Stimulated activated CD8-positive, alpha-beta memory T cell treated with anti-CD3 and anti-CD28 coated beads, Interleukin-4, amount 100 ng/mL, for 4 hours (primary cell): ENCODE measurements at places on chromosomes 3 and 15.

GRCh38 chr15:26126070-26126469 lies 262.9 kb upstream of the ATP10A start:
- no peak for DNase-seq

GRCh38 chr3:72152551-72153476 lies 367.9 kb upstream of the PROK2 start:
- no peak for DNase-seq

DNA sequence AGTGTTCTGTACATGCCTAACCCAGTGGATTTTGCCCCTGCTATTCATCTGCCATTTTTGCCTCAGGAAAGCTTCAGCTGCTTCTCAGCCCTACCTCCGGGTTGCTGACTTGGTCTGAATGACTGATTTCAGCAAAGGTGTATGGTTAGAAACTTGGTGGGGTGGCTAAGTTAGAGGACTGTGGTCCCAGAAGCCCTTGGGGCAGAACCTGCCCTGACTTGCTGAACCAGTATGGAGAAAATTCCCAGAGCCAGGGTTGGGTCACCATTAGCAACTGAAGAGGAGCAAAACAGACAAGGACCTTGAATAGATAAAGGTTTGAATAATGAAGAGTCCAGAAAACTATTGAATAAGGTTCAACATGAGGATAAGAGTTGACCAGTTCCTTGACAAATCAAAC lies 6.1 kb upstream of the WWTR1 start:
- DNase-seq: no peak

DNA sequence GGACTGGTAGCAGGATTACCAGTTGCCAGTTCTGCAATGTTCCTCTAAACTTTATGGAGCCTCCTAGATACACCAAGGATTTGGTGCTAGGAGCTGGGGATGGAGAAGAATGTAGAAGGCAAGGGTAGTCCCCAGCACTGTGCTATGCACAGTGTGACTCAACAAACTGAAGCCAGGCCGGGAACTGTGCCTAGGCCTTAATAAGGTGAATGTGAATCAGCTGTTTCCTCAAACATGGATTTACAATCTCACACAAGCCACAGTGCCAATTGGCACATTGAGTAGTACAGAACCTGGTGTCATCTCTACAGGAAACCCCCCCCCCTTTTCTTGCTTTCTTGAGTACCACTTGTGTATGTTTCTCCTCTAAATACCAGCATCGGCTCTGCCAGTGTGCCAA lies 32.5 kb downstream of the MRPS25 start:
- no peak for DNase-seq

DNA sequence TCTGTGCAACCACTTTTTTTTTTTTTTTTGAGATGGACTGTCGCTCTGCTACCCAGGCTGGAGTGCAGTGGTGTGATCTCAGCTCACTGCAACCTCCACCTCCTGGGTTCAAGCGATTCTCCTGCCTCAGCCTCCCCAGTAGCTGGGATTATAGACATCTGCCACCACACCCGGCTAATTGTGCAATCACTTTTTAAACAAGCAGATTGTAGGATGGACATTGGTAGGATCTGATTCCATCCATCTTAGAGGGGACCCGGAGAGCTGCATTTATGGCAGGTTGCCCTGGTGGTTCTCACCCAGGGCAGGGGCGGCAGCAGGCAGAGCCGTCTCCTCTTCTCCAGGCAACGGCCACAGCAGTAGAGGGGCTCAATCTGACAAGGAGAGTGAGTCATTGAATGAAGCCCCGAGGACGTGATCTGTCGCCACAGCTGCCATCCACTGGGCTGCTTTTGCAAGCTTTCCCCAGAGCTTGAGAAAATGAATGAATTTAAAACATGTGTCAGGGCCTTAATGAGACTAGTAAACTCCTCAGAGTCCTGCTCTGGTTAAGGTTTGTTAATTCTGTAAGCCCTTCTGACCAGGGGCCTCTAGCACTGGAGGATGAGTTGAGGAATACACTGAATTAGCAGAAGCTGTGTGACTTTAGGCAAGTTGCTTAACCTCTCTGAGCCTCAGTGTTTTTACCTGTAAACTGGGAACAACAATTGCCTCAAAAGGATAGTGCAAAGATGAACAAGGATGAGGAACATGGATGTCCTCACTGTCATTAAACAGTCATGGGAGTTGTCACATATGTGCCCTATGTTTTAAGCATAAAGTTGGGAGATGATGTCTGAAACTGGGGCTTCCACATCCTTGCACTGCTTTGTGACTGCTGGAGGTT lies 129.1 kb downstream of the ASB7 start:
- no peak for DNase-seq

GRCh38 chr15:58346361-58346760 lies 85.4 kb upstream of the LIPC start:
- no peak for DNase-seq

- DNase-seq: no peak
Measured at GRCh38 chr15:92614301-92614700, 41.3 kb downstream of the FAM174B start.

DNA sequence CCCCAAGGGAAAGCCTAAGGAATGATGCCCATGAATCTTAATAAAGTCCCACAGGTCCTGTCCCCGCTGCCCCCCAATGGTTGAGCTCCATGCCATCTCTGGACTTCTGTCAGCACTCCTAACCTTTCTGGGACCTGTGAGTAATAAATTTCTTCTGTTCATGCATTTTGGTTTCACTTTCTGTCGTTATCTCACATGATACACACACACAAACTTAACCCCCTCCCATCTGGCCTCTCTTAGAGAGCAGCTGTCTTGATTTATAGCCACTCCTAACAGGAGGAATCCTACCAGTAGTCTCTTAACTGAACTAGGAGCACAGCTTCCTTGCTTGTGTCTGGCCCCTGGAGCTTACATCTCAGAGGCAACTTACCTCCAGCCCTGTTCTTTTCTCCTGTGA lies 82.7 kb upstream of the SELENOK start:
- no peak for DNase-seq

- DNase-seq: no peak
Measured at GRCh38 chr3:114697401-114697800, 403.6 kb downstream of the TIGIT start.

DNA sequence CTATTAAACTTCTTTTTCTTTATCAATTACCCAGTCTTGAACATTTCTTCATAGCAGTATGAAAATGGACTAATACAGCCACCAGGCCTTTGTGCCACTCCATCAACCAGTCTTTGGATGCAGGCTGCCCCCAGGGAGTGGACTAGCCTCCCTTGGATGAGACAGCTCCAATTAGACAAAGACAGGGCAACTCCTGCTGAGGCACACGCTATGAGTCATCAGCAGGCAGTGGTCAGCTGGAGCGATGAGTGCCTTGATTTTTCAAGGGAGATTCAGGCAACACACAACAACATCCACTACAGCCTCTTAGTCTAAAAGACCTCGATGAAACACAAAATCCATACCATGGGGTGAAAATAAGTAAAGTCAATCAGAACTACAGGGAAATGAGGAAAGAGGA lies 160.1 kb downstream of the ARRDC4 start:
- DNase-seq: no peak

DNA sequence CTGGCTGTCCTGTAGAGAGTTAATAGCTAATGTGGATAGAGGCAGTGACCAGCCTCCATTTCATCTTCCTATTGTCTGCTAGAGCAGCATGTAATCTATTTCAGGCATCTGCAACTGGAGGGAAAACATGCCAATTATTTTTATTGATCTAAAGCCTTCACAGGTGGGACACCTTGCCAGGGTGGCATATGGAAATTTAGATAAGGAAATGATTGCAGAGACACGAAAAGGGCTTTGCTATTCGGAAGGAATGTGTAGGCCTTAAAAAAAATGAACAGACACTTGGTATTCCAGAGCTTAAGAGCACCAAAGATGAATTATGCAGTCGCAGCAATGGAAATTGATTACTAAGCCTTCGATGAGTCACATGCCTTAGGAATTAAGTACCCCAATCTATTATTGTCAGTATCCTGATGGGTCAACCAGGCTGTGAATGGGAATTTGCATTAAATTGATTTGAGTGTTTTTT lies 454.7 kb downstream of the SQOR start:
- DNase-seq: no peak

DNA sequence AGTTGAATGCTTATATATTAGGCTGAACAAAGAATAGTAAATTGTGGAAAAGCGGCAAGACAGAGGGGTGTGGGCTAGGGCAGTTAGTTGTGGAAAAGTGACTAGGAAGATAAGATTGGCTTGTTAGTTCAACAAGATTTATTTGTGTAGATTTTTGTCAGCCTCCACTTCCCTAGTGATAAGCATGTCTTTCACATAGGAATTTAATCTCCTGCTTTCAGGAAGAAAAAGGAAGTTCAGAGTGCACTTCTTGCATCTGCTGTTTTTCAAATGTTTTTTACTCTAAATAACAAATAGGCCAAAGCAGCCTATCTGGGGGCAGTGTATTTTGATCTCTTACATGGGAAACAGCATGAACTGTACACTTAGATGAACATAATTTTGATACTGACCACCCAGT lies 919.9 kb downstream of the NAALADL2 start:
- no peak for DNase-seq

DNA sequence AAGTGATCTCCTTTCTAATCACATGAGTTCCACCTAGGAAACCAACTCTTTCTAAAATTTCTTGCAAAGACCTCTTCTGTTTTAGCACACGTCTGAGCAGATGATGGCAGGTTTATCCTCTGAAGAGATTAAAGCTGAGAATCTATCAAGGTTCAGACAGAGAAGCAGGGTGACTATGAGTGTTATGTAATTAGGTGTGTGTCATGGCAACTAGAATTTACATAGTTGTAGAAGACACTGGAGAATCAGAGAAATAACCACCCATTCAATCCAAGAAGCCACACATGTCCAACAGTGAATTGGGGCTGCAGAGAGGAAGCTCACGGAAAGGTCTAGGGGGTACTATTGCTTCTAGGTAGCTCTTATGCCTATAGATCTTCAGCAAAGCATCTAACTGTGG lies 600.5 kb downstream of the PYDC2 start:
- no peak for DNase-seq

DNA sequence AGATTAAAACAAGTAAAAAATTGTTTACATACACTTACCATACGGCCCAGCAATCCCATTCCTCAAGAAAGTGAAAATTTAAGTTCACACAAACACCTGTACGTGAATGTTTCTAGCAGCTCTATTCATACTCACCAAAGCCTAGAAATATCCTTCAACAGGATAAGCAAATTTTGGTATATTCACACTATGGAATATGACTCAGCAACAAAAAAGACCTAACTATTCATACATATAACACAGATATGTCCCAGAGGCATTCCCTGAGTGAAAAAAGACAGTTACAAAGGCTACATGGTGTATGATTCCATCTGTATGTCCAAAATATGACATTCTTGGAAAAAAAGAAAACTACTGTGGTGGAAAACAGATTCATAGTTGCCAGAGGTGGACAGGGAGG lies 40.1 kb upstream of the THUMPD3 start:
- DNase-seq: no peak
